Stimulated activated CD4-positive, alpha-beta T cell treated with anti-CD3 and anti-CD28 coated beads, Interleukin-1b, Interleukin-23, amount 100 ng/mL, for 24 hours (primary cell): ENCODE measurements at places on chromosomes 16 and 17.

GRCh38 chr17:77455891-77456260, 315.1 kb downstream of the SEC14L1 start:
- DNase-seq = no peak

GRCh38 chr17:71633391-71633849, 487.4 kb upstream of the SOX9 start:
- DNase-seq = no peak

GRCh38 chr17:43453331-43453812, 30.4 kb upstream of the DHX8 start:
- DNase-seq = no peak

DNA sequence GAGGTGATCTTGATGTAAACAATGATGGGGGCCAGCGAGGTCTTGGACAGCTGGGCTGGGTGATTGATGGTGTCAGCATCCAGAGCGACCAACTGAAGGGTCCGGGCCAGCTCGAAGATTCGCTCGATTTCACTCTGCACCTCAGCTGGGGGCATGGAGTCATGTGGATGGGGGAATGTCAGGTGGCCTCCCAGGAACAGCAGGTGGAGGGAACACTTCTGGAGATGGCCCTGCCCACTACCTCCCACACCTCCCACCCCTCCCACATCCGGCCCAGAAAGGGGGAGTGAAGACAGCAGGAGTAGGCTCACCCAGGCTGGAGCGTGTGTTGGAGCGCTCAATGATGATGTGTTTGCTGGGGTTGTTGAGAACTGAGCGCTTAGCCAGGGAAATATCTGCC, 13.7 kb downstream of the CACNB1 start:
- no peak for DNase-seq
